Upper lobe of left lung (tissue), 6 donors: ENCODE measurements at places on chromosomes 7 and 10. TPM values are rescaled to one million over a fixed set of nuclear protein-coding genes. Genes with fewer than 3 reads are reported as not detected.

Gene GPR37
- 2.8 TPM for total RNA-seq

Gene UPK3B
- 52.4 TPM for total RNA-seq

Gene VSIR
- 82.8 TPM for total RNA-seq

Gene MMD2
- total RNA-seq, result not detected

Gene LIPK
- not detected for total RNA-seq

Gene CYP2E1
- total RNA-seq, result not detected

Gene PAPOLB
- total RNA-seq, result 2.1 TPM

Gene SPAG6
- 7.9 TPM for total RNA-seq

Gene ABCB1
- total RNA-seq, result 2.2 TPM

Gene HOXA5
- 79.9 TPM for total RNA-seq

Gene CLDN4
- 88.0 TPM for total RNA-seq

Gene MAPK8
- 33.6 TPM for total RNA-seq

Gene RAB19
- 1.9 TPM for total RNA-seq

Gene UCN3
- total RNA-seq, result not detected

Gene NEUROD6
- not detected for total RNA-seq

Gene C10orf90
- total RNA-seq, result not detected

Gene LCOR
- 18.6 TPM for total RNA-seq

Gene NFE2L3
- 7.0 TPM for total RNA-seq

Gene ANXA8
- total RNA-seq, result 4.4 TPM

Gene KCND2
- total RNA-seq, result not detected

Gene UFSP1
- not detected for total RNA-seq

Gene TAS2R60
- 0.83 TPM for total RNA-seq

Gene ASIC3
- total RNA-seq, result 2.1 TPM

Gene DRGX
- total RNA-seq, result 0.09 TPM

Gene CRHR2
- total RNA-seq, result not detected

Gene SH2B2
- 7.4 TPM for total RNA-seq

Gene PDLIM1
- total RNA-seq, result 205 TPM

Gene ACTL6B
- not detected for total RNA-seq

Gene PLAC9
- not detected for total RNA-seq

Gene AGR2
- 55.4 TPM for total RNA-seq

Gene UNCX
- not detected for total RNA-seq

Gene PVRIG
- 0.63 TPM for total RNA-seq

Gene SLC26A5
- total RNA-seq, result 0.88 TPM

Gene C10orf53
- not detected for total RNA-seq

Gene ARPC1A
- 118 TPM for total RNA-seq

Gene TAS2R41
- not detected for total RNA-seq

Gene LEP
- total RNA-seq, result not detected

Gene ARHGEF35
- 5.2 TPM for total RNA-seq

Gene KCNIP2
- total RNA-seq, result 0.76 TPM

Gene ZPBP
- not detected for total RNA-seq

Gene LBX1
- not detected for total RNA-seq

Gene SH3PXD2A
- total RNA-seq, result 31.4 TPM

Gene A1CF
- not detected for total RNA-seq

Gene AHR
- total RNA-seq, result 107 TPM

Gene LIPF
- total RNA-seq, result not detected

Gene CALHM3
- total RNA-seq, result 0.30 TPM
